ENCODE measurements at places on chromosomes 1 and 21.

DNA sequence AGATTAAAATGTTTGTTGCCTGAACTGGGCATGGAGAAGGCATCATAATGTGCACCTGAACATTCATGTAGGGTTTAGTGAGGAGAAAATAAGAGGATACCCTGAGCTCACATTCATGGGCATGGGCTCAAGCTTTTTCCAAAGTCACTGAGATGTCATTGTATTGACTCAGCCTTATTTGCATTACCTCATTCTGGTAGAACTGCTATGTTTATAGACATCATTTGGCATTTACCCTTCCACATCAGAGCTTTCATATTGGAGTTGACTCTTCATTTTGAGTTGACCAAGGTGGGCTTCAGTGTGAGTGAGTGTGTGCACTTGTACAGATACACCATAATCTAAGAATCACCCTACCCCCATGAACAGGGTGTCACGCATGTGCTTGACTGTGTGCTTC is 143.2 kb downstream of the PBX1 start:
- no peak for DNase-seq

- DNase-seq = peak; percentile 73
Measured at GRCh38 chr1:35564037-35564883, 6.7 kb downstream of the NCDN start.

DNA sequence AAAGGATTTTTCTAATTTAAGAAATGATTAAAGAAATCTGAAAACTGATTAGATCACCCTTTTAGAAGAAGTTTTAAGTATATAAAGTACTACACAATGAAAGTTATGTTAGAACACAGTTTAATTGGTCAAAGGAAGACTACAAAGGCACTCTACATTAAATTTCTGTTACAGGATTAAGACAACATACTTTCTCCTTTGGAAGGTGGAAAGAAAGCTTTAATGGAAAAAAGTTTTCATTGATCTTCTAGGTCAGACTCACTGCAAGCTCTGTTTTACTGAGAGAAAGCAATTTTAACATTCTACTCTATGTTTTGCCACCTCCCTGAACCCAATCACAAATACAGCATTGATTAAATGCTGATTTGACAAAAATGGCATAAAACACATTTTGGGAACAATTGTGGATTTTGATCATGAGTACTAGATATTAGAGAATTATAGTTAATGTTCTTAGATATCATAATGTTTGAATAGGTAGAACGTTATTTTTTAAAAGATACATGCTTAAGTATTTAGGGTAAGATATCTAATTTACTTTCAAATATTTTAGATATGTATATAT is 32.0 kb downstream of the WDR26 start:
- DNase-seq = no peak

- no peak for DNase-seq
Measured at GRCh38 chr1:206809504-206810084, 37.3 kb upstream of the IL10 start.

- DNase-seq = no peak
Measured at GRCh38 chr1:179867493-179868330, 9.9 kb downstream of the TOR1AIP2 start.

DNA sequence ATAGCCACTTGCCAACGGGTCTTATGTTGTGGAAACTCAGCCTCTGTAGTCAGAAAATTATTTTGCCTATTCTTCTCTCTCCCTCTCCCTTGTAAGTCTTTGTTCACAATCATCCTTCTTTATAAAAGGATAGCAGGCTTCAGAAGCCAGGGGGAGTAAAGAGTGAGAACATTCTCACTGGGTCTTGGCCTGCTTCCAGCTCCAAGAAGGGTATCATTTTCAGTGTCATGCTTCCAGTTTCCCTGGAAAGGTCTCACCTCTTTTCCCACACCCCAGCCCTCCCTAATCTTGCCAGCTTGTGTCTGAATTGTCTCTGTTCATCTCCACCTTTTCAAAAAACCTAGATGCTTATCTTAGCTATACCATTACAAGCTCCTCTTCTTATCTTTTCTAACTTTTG is 346.2 kb upstream of the LRRC7 start:
- DNase-seq = no peak

- DNase-seq = no peak
Measured at GRCh38 chr21:41857771-41858300, 21.3 kb downstream of the PRDM15 start.

DNA sequence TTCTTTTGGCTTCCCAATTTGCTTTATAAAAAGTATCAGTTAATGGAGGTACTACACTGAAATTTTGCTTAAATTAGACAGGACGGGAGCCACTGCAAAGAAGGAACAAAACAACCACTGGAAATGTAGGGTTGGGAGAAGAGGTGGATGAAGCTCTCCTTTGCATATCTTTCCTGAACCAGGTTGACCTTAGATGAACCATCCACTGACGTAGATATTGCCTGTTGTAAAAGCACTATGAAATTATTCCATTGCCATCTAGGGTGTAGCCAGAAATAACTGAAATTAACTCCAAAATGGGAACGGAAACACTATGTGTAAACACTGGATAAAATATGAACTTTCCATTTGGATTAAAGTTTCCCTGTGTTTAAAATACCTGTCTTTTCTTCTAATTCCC is 1.2 kb upstream of the ABL2 start:
- DNase-seq = no peak

- DNase-seq = no peak
Measured at GRCh38 chr1:222028116-222028515, 286.2 kb upstream of the DUSP10 start.

Measured in activated T-cell treated with anti-CD3 and anti-CD28 coated beads for 48 hours (primary cell).